ENCODE measurements at places on chromosomes 6 and 20.

- DNase-seq, result no peak
Measured at GRCh38 chr6:87789198-87789899, 87.3 kb upstream of the AKIRIN2 start.

DNA sequence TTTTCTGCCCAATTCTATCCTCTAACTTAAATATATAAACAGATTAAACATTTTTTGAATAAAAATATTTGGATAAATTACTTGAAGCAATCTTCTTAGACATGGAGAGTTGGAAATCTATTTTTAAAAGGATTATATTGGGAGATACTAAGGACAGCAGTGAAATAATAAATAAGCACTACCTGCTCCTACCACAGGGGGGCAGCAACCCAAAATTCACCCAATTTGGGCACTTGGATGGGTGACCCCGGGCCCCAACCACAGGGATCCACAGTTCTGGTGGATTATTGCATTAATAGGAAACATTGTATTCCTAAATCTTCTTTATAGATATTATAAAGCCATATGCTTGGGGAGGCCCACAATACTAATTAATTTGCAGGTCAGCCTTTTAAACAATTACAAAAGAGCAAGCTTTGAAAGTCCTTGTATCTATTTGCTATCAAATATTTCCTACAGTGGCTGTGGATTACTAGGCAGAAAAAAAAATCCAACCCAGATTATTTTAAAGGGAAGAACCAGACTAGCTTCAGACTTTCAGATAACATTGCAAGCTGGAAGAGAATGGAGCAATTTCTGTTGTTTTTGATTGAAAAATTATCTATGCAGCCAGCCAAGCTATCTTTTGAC, 66.4 kb upstream of the PDE10A start:
- no peak for DNase-seq

DNA sequence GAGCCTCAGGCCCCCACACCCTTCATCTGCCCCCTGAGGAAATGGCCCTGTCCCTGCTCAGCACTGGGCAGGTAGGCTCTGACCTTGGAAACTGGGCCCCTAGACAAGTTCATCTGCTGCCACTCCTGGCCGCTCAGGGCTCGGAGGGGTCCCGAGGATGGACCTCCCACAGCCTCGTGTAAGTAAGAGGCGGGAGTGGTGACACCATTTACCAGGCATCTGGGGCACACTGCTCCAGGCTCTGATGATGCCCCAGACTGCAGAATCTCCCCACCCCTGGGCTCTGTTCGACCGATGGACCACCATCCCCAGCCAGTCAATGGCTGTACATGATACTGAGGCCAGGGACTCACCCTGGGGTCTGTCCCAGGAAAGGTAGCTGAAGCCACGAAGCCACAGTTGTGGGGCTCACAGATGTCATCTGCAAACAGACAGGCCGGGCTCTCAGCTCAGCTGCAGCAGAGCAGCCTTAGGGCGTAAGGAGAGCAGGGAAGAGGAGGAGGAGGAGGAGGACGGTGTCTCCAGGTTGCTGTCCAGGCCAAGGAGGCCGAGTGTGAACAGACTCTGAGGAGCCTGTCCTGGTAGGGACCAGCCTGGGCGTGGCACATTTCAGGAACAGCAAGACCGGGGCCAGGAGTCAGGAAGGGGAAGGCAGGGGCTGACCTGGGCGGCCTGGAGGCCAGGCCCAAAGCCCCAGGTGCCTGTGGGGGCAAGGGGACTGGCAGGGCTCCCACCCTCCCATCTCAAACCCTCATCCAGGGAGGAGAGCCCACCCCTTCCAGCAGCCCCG, 300.4 kb downstream of the TAF4 start:
- DNase-seq, result no peak

- no peak for DNase-seq
Measured at GRCh38 chr6:167275436-167275835, 15.7 kb upstream of the UNC93A start.

DNA sequence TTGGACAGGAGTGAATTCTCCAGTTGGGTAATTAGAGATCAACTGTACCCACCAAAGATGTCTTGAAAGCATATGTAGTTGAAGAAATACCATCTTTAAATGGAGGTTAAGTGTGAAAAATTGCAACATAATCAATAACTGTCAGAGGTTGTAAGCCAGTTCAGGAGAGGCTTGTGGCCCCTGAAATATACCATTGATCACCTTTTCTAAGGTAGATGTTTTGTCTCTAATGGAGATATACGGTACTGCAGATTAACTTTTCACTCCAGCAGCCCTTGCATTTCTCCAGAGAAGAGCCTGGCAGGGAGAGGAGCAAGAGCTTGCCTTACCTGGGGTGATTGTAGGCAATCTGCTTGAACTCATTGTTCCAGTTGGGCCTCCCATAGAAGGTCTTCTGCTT, 48.8 kb downstream of the NOX3 start:
- DNase-seq, result no peak

Measured in NCI-H2171 (cell line).